ENCODE measurements at places on chromosomes 7 and 10.

DNA sequence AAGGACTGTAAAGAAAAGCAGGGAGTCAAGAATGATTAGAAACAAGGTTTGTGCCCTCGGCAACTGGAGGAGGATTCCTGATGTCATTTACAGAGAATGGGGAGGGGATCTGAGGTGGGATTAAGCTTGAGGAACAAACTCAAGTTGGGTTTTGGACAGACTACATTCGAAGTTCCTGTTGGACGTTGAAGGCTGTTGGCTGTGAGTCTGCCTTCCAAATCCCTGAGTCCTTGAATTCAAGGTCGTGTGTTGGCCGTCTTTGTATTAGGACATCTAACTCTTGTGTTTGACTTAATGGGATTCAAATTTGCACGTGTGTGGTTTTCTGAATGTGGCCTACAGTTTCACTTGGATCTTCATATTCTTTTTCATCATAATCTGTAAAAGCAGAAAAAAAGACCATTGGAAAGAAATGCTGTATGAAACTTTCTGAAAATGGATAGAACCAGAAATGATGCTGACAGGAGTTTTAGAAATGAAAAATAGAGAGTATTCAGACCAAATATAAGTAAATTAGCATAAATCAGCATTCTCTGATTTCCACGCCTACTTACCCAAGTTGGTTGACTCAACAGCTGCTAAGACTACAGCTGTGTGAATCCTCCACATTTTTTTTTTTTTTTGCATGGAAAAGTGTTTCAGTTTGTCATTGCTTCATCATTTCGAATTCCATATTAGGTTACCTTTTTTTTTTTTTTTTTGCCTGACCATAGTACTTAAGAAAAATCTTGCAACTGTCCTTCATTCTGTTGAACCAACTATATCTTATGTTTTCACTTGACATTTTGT, 94.8 kb downstream of the KIAA1217 start:
- DNase-seq: no peak

DNA sequence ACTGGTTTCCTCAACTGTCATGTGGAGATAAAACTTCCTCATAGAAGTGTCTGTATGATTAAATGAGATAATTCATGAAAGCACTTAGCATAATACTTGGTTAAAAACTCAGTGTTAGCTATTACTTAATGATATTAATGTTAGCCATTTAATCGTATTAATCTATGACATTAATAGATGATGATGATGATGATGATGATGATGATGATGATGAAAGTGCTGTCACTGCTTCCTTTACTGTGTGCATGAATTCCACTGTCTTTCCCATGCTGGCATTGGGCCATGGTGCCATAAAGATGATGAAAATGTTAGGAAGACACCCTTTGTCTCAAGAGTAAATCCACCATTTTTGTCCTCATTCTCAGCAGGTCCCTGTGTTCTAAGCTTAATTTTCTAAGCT, 75.8 kb downstream of the VPS50 start:
- DNase-seq: no peak

GRCh38 chr7:99459087-99459486, 6.9 kb downstream of the ATP5MF start:
- DNase-seq: peak; percentile 15

- no peak for DNase-seq
Measured at GRCh38 chr7:64744680-64745079, 49.5 kb upstream of the ZNF138 start.

GRCh38 chr7:99422186-99422585, 13.4 kb downstream of the BUD31 start:
- DNase-seq: no peak
